ENCODE measurements at places on chromosomes 5 and 9.

DNA sequence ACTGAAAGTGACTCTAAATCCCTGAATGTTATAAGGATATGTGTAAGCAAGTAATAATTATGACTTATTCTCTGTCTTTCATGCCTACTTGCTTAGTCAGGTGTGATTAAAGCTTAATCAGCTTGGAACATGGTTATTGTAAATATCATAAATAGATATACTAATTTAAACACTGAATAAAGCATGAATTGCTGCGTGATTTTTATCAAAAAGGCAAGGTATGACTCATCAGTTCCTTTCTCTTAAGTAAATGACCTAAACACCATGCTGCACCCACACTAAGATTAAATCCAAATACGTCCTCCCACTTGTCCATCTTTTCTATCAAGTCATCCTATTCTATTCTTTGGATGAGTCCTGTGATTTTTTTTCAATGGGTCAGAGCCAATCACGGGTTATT, 124.6 kb upstream of the MTAP start:
- H3K27me3 ChIP-seq: no peaks in the 10 kb centered on the region
- DNase-seq: no peak
- no peak overlapping the region for H3K4me3 ChIP-seq
- H3K27ac ChIP-seq: no peak overlapping the region

- H3K4me1 ChIP-seq: no peaks in the 10 kb centered on the region
- no peak for DNase-seq
- no peaks in the 10 kb centered on the region for H3K36me3 ChIP-seq
- H3K27ac ChIP-seq: no peak overlapping the region
- H3K4me3 ChIP-seq: no peak overlapping the region
Observed at GRCh38 chr9:5617749-5618148, 11.2 kb upstream of the RIC1 start.

- H3K4me3 ChIP-seq: no peak overlapping the region
- DNase-seq: peak; percentile 13
- no peaks in the 10 kb centered on the region for H3K36me3 ChIP-seq
- H3K27me3 ChIP-seq: no peaks in the 10 kb centered on the region
- no peak overlapping the region for H3K27ac ChIP-seq
Observed at GRCh38 chr5:97124335-97124734, 18.1 kb downstream of the LIX1 start.

DNA sequence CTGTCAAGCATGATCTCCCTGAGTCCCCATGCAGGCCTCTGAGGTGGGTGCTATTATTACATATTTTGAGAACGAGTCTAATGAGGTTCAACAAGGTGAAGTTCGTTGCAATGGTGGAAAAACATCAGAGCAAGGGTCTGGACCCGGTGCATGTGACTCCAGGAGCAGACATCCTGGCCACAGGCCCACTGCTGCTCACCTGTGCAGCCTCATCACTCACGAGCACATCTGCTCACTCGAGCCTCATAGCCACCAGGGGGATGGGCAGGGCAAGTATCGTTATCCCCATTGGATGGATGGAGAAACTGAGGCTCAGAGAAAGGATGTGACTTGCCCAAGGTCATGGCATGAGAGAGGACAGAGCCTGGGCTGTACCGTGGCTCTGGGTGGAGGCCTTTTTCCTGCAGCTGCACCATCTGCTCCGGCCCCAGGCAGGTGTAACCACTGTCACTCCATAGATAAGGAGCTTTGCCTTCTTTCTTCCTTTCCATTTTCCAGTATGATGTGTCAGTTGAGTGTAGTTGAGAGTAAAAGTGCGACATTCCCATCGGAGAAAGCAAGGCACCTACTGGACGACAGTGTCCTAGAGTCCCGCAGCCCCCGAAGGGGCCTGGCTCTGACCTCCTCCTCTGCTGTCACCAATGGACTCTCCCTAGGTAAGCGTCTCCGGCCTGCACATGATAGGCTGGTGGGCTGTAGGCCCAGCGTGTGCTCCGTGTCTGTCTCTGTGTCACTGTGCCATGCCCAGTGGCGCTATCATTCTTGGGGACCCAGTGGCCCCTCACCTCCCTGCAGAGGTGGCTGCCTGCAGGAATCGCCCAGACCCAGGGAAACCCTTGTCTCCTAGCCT, 68.4 kb upstream of the GARNL3 start:
- DNase-seq: no peak
- no peaks in the 10 kb centered on the region for H3K27me3 ChIP-seq
- no peak overlapping the region for H3K27ac ChIP-seq
- no peaks in the 10 kb centered on the region for H3K36me3 ChIP-seq
